Activated T-cell treated with anti-CD3 and anti-CD28 coated beads, Interleukin-2, amount 50 U/mL, for 24 hours (primary cell): ENCODE measurements at places on chromosomes 3 and 15.

DNA sequence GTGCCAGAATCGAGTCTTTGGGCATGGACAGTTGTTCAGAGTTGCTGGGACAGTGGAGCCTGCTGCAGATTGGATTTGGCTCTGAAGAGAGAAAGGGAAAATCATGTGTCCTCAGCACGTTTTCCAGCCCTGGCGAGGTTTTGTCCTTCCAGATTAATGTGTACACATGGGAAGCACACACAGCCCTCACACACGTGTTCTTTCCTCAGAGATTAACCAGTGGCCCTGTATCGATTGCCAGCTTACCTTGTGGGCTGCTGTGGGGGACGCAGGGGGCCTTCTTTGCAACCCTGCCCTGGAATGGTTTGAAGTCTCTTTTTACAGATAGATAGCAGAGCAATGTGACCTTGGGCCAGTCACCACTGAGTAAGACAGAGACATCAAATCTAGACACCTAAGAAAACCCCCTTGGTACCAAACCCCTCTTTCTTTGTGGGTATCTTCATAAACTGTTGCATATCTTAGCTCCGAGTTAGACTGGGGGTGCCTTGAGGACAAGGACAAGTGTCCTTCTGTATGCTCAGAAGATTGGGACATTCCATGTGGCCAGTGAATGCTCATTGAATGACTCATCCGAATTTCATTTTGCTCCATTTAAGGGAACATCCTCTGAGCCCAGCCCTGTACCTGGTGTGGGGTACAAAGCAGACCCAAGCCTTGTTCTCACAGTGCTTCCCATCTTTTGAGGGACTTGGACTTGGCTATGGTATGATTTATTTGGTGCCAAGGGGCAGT, 48.0 kb downstream of the SMAD6 start:
- DNase-seq: no peak
- peaks cover 8% of the 10 kb centered on the region for H3K27me3 ChIP-seq
- peaks cover under 1% of the 10 kb centered on the region for H3K36me3 ChIP-seq
- H3K27ac ChIP-seq: no peak overlapping the region

GRCh38 chr3:105139881-105140560, 226.7 kb upstream of the ALCAM start:
- DNase-seq: no peak
- no peaks in the 10 kb centered on the region for H3K27me3 ChIP-seq
- H3K4me3 ChIP-seq: no peak overlapping the region
- H3K4me1 ChIP-seq: no peaks in the 10 kb centered on the region
- H3K36me3 ChIP-seq: no peaks in the 10 kb centered on the region
- no peak overlapping the region for H3K27ac ChIP-seq

- no peak for DNase-seq
- H3K27me3 ChIP-seq: peaks cover 43% of the 10 kb centered on the region
- H3K36me3 ChIP-seq: no peaks in the 10 kb centered on the region
- peaks cover 1% of the 10 kb centered on the region for H3K4me1 ChIP-seq
- no peak overlapping the region for H3K27ac ChIP-seq
Observed at GRCh38 chr15:69973102-69973714, 124.5 kb downstream of the TLE3 start.

- no peak overlapping the region for H3K4me3 ChIP-seq
- no peak for DNase-seq
Observed at GRCh38 chr15:48143856-48144255, 23.1 kb downstream of the SLC24A5 start.

DNA sequence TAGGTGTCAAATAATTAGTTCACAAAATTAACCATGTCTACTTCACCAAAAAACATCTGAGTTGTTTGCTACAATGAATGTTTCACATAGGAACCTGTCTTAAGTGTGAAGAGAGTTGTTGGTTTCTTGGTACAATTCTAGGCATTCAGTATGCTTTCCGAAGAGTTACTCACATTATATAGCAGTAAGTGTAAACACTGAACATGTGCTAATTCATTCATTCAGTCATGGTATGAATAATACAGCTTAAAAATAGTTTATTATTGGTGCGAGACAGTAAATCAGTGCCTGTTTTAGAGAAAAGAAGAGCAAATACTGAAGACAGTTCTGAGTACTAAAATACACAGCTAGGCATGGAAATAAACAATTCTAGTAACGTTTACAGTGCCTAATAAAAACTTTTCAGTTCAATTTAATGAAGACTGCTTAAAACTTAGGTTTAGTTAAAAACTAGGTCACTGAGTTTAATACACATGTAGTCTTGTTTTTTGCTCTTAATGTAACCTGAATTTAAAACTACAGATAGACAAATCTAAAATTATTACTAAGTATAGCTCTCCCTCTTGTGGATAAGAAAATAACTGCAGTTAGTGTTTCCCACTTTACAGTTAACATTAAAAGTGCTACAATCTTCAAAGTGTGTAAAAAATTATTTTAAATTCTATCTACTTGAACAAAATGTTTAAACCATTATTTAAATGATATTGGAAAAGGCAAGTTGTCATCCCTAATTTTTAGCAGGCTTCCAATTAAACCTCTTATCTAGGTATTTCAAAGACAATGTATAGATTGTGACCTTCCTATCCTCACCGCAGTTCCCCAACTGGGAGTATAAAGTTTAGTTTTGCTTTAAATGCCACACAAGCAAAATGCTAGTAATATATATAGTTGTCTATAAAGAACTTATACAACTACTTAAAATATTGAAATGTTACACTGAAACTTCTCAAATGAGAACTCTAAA, 20.1 kb upstream of the ZCWPW2 start:
- no peaks in the 10 kb centered on the region for H3K27me3 ChIP-seq
- peaks cover 26% of the 10 kb centered on the region for H3K4me1 ChIP-seq
- no peak overlapping the region for H3K4me3 ChIP-seq
- no peak for DNase-seq
- H3K36me3 ChIP-seq: peaks cover 61% of the 10 kb centered on the region

DNA sequence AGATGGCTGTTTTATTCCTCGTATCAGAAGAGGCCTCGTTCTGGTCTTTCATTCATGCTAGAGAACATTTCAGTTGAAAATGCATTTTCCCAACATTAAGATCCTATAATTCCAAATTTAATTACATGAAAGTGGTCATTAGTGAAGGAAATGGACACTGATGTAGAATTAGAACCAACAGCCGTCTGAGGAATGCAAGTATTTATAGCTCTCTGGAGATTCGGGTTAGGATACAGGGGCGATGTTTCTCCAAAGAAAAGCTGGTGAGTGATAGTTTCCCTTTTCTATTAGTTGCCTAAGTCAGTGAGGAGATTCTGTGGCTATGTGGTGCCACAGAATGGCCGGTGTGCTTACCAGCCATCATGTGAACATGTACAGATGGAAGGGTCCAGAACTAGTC, 109.0 kb upstream of the IL12A start:
- DNase-seq: no peak
- H3K36me3 ChIP-seq: no peaks in the 10 kb centered on the region
- H3K27me3 ChIP-seq: peaks cover 13% of the 10 kb centered on the region
- no peak overlapping the region for H3K27ac ChIP-seq
- H3K4me1 ChIP-seq: no peaks in the 10 kb centered on the region

GRCh38 chr15:60865507-60865906, 363.6 kb downstream of the RORA start:
- peaks cover 22% of the 10 kb centered on the region for H3K4me1 ChIP-seq
- no peaks in the 10 kb centered on the region for H3K27me3 ChIP-seq
- H3K27ac ChIP-seq: no peak overlapping the region
- no peak for DNase-seq
- H3K36me3 ChIP-seq: no peaks in the 10 kb centered on the region
- H3K4me3 ChIP-seq: no peak overlapping the region

- no peaks in the 10 kb centered on the region for H3K36me3 ChIP-seq
- DNase-seq: no peak
- no peaks in the 10 kb centered on the region for H3K27me3 ChIP-seq
- H3K4me1 ChIP-seq: peaks cover 11% of the 10 kb centered on the region
- no peak overlapping the region for H3K27ac ChIP-seq
- H3K4me3 ChIP-seq: no peak overlapping the region
Observed at GRCh38 chr3:191353022-191353777, 22.9 kb upstream of the UTS2B start.

GRCh38 chr3:81531263-81531662, 230.2 kb downstream of the GBE1 start:
- no peak overlapping the region for H3K27ac ChIP-seq
- H3K4me3 ChIP-seq: no peak overlapping the region
- no peak for DNase-seq
- H3K36me3 ChIP-seq: peaks cover 76% of the 10 kb centered on the region
- H3K27me3 ChIP-seq: no peaks in the 10 kb centered on the region

DNA sequence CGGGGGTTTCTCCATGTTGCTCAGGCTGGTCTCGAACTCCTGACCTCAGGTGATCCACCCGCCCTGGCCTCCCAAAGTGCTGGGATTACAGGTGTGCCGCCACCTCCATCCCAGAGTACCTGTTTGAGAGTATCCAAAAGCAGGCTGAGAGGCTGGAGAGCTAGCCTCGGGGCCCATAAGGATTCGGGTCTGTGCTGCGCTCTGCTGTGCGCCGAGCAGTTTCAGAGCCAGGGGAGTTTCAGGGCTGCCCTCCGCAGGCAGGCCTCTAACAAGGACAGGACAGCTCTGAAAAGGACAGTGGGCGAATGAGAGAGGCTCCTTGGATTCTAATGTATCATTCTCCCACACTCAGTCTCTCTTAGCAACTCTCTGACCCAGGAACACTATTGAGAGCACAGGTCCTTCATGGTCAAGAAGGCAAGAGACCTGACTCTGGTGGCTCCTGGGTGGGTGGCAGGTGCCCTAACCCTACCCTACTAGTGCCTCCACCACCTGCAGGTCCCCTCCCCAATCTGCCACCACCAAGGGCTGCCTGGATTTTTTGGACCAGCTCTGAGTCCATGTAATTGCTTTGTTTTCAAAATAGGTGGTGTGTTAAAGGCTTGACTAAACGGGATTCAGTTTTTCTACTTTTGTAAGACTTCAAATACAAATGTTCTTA, 27.8 kb downstream of the MAGEF1 start:
- H3K27me3 ChIP-seq: peaks cover 6% of the 10 kb centered on the region
- H3K4me3 ChIP-seq: no peak overlapping the region
- DNase-seq: no peak
- H3K27ac ChIP-seq: no peak overlapping the region

- H3K27me3 ChIP-seq: no peaks in the 10 kb centered on the region
- H3K36me3 ChIP-seq: peaks cover 65% of the 10 kb centered on the region
- H3K4me1 ChIP-seq: peaks cover 96% of the 10 kb centered on the region
Observed at GRCh38 chr15:78047761-78048627, 29.5 kb downstream of the TBC1D2B start.

- no peaks in the 10 kb centered on the region for H3K36me3 ChIP-seq
- no peak for DNase-seq
- H3K4me3 ChIP-seq: no peak overlapping the region
- H3K27ac ChIP-seq: no peak overlapping the region
Observed at GRCh38 chr3:196208942-196209695, 2.1 kb downstream of the ZDHHC19 start.

GRCh38 chr3:46676601-46677410, 16.7 kb downstream of the ALS2CL start:
- H3K36me3 ChIP-seq: peaks cover 5% of the 10 kb centered on the region
- no peak for DNase-seq
- no peak overlapping the region for H3K4me3 ChIP-seq
- H3K4me1 ChIP-seq: no peaks in the 10 kb centered on the region

DNA sequence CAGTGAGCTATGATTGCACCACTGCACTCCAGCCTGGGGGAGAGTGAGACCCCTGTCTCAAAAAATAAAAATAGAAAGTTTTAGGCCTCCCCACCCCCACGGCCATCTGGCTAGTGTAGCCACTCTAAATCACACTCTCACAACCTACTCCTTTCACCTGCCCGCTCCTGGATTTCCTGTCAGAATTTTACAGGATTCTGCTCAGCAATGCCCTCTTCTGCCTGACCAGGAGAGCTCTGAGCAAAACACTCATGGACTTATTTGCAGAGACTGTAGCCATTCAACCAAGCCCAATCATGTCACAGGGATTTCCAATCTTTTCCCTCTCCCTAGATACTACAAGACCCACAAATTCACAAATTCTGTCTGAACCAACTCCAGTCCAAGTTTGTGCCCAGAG, 242.6 kb upstream of the TPRG1 start:
- H3K27ac ChIP-seq: no peak overlapping the region
- no peak overlapping the region for H3K4me3 ChIP-seq
- DNase-seq: no peak
- H3K27me3 ChIP-seq: no peaks in the 10 kb centered on the region
- H3K4me1 ChIP-seq: peaks cover 7% of the 10 kb centered on the region
- no peaks in the 10 kb centered on the region for H3K36me3 ChIP-seq

GRCh38 chr3:138862531-138862923, 27.8 kb upstream of the PIK3CB start:
- no peaks in the 10 kb centered on the region for H3K36me3 ChIP-seq
- DNase-seq: no peak
- no peaks in the 10 kb centered on the region for H3K27me3 ChIP-seq
- H3K4me3 ChIP-seq: no peak overlapping the region
- H3K4me1 ChIP-seq: peaks cover 10% of the 10 kb centered on the region
- no peak overlapping the region for H3K27ac ChIP-seq

DNA sequence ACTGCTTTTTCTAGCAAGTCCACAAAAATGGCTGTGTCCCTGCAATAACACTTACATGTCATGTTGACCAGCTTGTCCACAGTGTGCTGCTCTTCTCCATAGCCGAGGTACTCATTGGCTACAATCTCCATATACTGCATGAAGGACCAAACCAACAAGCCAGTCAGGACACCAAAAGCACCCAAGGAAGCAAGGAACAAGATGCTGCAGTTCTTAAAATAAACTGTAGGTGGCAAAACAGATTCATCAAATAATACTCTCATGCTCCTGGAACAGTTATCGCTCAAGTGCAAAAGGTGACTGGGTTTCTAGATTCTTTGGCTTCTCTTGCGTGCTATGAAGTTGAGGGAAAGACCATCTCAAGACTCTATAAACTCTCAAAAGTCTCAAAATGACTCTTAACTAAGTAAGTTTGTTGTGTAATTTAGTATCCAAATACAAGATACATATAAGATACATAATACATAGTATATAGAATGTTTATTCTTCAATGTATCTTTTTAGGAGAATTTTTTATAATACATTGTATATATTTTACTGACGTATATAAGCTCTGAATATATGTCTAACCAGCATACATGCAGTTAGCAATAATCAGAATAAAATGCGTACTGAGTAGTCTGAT, 57.0 kb downstream of the NEK10 start:
- H3K27ac ChIP-seq: no peak overlapping the region
- H3K27me3 ChIP-seq: peaks cover 2% of the 10 kb centered on the region
- H3K4me1 ChIP-seq: no peaks in the 10 kb centered on the region

DNA sequence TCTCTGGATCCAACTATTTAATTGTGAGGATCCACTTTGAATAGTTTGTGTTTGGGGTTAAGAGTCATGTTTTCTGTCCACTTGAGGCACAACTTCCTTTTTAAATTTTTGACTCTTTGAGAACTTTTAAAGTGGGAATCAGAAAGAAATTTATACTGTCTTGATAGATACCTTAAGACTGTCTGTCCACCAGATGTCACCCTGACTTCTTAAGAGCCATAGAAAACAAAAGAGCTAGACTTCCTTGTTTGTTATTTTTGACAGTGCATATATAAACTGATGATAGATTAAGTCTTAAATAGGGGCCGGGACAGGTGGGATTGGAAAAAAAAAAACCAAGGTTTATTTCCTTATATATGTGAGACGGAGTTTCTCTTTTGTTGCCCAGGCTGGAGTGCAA, 52.1 kb upstream of the WDR72 start:
- no peak for DNase-seq
- no peaks in the 10 kb centered on the region for H3K36me3 ChIP-seq
- H3K4me3 ChIP-seq: no peak overlapping the region
- peaks cover 3% of the 10 kb centered on the region for H3K4me1 ChIP-seq

- no peak overlapping the region for H3K27ac ChIP-seq
- peaks cover 79% of the 10 kb centered on the region for H3K36me3 ChIP-seq
- H3K4me1 ChIP-seq: peaks cover 26% of the 10 kb centered on the region
- no peaks in the 10 kb centered on the region for H3K27me3 ChIP-seq
- DNase-seq: no peak
Observed at GRCh38 chr3:171168086-171168485, 141.6 kb upstream of the SLC2A2 start.
